ENCODE measurements at places on chromosomes 4 and X.

- no peak for DNase-seq
These were observed 36.9 kb downstream of the AMMECR1 start for GRCh38 chrX:110280954-110281353.

DNA sequence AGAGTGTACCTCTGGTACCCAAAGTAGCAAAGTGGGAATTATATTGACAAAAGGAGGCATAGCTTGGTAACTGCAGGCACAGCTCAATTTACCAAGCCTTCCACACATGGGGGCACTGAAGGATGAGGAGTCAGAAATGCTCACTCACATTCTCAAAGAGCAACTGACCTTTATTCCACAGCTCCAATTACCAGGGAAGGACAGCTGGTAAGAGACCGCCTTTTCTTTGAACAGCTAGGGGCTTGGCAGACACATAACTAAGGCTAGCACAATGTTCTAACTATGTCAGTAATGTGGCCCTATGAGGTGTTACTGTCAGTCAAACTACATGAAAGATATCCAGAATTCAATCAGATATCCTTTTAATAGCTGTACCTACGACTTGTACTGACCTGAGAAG lies 20.5 kb upstream of the STS start:
- no peak for DNase-seq

GRCh38 chrX:8565729-8566128 lies 101.1 kb downstream of the VCX3B start:
- no peak for DNase-seq

DNA sequence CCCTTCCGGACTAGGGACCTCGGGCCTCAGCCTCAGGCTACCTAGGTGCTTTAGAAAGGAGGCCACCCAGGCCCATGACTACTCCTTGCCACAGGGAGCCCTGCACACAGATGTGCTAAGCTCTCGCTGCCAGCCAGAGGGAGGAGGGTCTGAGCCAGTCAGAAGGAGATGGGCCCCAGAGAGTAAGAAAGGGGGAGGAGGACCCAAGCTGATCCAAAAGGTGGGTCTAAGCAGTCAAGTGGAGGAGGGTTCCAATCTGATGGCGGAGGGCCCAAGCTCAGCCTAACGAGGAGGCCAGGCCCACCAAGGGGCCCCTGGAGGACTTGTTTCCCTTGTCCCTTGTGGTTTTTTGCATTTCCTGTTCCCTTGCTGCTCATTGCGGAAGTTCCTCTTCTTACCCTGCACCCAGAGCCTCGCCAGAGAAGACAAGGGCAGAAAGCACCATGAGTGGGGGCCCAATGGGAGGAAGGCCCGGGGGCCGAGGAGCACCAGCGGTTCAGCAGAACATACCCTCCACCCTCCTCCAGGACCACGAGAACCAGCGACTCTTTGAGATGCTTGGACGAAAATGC lies at the start of gene WAS:
Gene WAS (plus strand): TSS at position 389 of the 572 bp plus-strand sequence. CDS start 55 bp downstream, at position 444.
- no peak for DNase-seq

DNA sequence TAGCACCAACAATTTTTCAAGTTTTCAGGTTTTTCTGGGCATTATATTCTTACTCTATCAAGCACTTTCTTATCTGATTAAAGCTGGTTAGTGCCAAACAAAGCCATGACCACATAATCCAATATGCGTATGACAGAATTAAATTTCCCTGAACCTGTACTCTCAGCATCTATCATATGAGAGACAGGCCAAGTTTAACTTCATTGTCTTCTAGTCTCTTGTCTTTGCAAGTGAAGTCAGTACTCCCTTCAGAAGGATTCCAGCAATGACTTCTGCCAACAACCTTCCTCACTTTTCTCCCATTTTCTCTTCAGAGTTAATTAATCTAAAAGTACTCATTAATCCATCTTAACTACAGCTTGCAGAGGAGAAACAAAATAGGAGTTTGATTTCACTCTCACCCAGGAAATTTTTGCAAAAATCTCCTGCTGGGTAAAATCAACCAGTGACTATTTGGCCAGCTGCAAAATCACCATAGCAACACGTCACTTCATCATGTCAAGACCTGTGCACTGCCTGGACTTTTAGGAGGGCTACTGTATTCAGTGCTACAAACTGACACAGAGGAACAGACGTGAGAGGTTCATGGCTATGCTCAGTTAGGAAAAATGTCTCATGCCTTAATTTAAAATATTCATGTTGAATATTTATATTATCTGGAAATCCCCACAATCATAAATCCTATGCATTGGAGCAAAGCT lies 208.4 kb downstream of the ANTXR2 start:
- peak; percentile 87 for DNase-seq

DNA sequence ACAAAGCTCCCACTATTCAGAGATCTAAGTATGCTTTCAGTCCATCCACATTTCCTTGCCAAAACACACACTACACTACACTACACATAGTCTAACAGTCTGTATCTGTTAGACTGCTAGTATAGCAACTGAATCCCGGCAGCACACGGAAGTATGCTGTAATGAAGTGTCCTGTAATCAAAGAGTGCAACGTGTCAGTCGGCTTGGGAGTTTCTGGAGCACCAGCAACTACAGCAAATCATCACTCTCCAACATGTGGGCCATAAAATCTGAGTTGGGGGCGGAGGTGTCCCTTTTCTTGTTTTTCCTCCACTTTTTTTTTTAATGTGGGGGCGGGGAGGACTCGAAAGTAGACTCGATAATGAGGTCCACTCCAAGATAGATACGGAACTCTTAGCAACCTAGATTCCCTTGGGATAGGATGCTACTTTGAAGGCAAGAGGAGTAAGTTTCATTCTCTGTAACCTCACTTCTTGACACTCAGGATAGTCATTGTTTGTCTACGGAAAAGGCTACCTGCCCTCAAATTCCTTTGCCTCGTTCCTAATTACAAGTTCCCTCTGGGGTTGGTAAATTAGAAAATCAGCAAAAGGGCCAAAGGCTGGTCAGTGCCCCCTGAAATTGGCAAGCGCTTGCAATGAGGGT lies 722 bp downstream of the SLC10A7 start:
- DNase-seq, result no peak

DNA sequence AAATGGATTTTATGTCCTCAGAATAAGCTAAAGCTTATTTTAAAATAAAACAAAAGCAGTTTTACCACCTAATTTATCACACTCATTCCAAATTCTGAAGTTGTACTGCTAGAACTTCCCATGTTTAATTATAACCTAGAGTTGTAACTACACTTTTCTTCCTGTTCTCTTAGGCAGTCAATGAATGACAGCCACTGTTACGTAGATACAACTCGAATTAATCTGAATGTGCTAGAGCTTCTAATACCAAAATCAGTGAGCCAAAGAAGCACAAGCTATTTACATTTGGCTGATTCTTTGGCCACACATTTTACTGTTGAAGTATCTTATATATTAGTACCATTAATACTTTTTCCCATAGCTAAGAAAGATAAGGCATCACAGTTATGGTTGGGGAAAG lies 99.0 kb upstream of the FTHL17 start:
- no peak for DNase-seq

DNA sequence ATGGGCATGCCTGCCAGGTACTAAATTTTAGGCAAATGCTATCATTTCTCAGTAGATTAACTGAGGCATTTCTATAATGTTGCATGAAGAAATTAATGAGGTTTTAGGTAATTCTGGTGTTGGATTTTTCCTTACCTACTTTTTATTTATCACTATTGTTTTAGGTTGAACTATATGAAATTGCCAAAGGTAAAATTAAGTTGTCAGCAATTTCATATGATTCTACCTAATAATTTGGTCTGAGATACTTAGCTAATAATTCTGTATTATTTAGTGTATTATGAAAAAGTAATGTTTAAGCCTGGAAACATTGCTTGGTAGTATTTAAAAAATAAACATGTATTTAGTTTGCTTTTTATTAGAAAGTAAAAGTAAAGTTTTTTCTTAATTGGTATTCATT lies 22.7 kb downstream of the SLC4A4 start:
- no peak for DNase-seq

GRCh38 chr4:40283413-40283812 lies 51.7 kb upstream of the CHRNA9 start:
- DNase-seq, result no peak

GRCh38 chr4:4388836-4389575 lies 2.1 kb downstream of the NSG1 start:
- no peak for DNase-seq

- DNase-seq, result no peak
These were observed 75.3 kb upstream of the C1QTNF7 start for GRCh38 chr4:15352524-15352923.

DNA sequence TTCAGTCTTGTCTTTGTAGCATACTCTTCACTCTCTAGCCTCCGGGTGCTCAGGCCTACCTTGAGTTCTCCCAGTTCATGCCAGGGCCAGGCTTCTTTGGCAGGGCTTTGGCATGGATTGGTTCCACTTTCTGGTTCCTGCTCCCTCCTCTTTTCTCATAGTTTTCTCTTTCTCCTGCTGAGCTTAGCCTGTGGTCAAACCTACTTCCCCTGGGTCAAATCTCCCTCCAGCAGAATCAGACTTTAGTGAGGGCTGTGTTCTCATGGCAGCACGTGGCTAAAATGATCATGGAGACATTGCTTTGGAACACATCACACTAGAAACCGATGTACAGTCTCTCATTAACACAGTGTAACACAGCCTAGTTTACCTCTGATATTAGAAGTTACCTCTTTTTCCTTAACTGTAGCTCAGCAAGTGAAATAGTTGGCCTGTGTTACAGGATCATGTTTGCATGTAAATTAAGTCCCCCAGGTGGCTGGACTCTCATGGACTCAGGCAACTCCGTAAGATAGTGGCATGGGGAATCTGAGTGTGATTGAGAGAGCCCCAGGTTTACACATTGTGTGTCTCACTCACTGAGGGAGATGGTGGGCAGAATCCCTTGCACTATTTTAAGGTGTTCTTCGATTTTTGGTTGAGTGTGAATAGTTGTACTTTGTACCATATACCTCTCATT lies 13.3 kb downstream of the RAB9A start:
- DNase-seq, result no peak

- DNase-seq, result peak; percentile 84
These were observed 620.9 kb upstream of the GALNT7 start for GRCh38 chr4:172547724-172548123.

- no peak for DNase-seq
These were observed 16.6 kb downstream of the HTRA3 start for GRCh38 chr4:8285976-8286718.

DNA sequence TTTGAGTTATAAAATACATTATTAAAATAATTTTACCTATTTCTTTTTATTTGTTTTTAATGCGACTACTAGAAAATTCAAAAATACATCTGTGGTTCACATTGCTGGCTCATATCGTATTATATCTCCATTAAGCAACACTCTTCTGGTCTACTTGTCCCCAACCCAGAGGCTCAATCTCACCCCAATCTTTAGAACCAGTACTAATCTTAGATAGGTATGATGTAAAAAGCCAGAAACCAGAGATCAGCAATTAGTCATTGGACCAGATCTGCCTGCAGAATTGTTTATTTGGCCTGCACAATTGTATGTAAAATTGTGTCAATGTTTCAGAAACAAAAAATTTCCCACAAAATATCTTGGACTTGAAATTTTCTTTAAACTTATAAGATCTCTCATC lies 155.5 kb upstream of the BMP3 start:
- no peak for DNase-seq

- no peak for DNase-seq
These were observed 104.3 kb downstream of the CORIN start for GRCh38 chr4:47733302-47734175.

DNA sequence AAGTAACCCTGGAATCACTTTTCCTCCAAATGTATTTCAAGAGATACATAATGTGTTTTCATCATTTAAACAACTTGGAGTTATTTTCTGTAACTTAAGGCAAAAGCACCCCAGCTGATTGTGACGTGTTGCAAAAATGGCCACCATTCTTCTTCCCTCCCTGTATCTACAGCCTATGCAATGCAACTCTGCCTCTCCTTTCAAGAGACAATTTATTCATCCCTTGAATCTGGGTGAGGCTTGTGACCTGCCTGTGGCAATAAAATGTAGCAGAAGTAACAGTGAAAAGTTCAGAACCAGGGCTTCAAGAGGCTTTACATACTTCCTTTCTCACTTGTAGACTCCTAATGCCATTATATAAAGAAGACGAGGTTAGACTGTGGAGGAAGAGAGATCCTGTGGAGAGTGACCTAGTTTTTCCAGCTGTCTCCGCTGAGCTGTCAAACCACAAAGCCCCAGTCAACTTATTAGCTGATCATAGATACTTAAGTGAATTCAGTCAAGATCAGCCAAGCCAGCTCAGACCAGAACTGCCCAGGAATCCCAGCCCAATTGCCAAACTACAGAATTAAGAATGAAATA lies 81.0 kb upstream of the KLF3 start:
- DNase-seq, result no peak

DNA sequence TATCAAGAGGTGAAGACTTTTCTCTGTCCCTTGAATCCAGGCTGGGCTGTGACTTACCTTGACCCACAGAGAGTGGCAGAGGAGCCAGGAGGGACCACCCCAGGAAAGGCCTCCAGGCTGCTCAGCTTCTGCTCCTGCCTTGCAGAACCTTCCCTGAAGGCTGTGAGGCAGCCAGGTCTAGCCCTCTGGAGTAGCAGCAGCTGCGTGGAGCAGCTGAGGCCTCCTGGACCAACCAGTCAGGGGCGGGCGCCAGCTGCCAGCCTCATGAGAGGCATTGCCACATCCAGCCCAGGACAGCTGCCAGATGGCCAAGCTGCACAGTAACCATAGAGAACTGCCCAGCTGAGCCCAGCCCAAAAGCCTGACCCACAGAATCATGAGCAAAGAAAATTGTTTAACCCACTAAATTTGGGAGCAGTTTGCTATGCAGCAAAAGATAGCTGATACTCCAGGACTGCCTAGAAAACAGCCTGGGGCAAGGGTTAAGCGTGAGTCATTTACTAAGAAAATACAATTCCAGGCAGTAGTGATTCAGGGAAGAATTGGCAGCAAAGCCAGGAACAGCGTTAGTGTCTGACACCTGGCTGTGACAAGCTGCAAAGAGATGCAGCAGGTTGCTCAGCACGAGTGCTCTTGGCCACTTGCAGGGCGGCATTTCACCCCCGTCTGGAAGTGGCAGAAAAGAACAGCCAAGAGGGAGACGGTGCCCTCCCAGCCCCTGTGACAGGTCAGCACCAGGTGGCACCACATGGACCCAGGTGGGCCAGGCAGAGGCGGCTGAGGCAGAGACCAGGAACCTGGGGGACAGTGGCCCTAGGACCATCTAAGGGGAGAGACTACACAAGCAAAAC lies 14.7 kb upstream of the PDE6B start:
- DNase-seq, result peak; percentile 54

- no peak for DNase-seq
These were observed 145.6 kb upstream of the SCML1 start for GRCh38 chrX:17591741-17592110.

- no peak for DNase-seq
These were observed 10.4 kb upstream of the PHOX2B start for GRCh38 chr4:41758884-41759283.

Measured in NCI-H2081 (cell line).